ENCODE measurements at places on chromosomes 6 and 20.
A peak's percentile ranks its signal among the peaks of the same experiment; 100 is the strongest.

- no peak for DNase-seq
Measured at GRCh38 chr6:97066056-97066455, 141.5 kb downstream of the KLHL32 start.

DNA sequence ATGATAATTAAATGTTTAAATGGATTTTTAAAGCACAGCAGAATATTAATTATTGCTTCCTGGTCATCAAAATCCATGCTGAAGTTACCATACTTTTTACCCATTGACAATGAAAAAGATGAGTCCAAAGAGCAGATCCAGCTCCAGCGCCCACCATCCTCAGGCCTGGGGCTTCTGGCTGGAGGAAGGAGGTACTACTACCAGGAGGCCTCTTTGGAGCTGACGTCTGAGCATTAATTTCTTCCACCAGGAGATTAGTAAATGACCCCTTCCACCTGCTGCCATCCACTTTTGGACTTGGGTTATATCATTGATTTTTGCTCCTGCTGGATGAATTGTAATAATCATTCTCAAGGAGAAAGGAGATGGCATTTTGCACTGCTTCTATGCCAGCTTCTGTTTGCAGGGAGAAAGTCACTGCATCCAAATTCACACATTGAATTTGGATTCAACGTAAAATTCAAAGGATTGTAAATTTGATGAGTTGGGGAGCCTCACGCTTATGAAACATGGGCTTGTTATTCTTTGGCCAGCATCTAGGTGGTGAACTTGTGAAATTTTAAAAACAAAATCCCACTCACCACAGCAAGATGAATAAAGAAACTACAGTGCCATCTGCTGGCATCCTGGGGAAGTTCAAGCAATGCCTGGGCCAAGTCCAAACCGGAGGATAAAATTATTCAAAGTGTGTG, 121.8 kb downstream of the SASH1 start:
- peak; percentile 78 for DNase-seq

- DNase-seq: no peak
Measured at GRCh38 chr20:36817496-36817895, 43.9 kb upstream of the DSN1 start.

- no peak for DNase-seq
Measured at GRCh38 chr6:134647861-134648260, 302.0 kb downstream of the ALDH8A1 start.

GRCh38 chr6:170042596-170043118, 248.2 kb downstream of the DLL1 start:
- DNase-seq: no peak

- DNase-seq: no peak
Measured at GRCh38 chr6:11333132-11333849, 100.8 kb upstream of the NEDD9 start.

GRCh38 chr20:21126581-21126870, 644 bp downstream of the KIZ start:
- DNase-seq: no peak

GRCh38 chr20:36975099-36975818, 23.8 kb upstream of the SAMHD1 start:
- no peak for DNase-seq

DNA sequence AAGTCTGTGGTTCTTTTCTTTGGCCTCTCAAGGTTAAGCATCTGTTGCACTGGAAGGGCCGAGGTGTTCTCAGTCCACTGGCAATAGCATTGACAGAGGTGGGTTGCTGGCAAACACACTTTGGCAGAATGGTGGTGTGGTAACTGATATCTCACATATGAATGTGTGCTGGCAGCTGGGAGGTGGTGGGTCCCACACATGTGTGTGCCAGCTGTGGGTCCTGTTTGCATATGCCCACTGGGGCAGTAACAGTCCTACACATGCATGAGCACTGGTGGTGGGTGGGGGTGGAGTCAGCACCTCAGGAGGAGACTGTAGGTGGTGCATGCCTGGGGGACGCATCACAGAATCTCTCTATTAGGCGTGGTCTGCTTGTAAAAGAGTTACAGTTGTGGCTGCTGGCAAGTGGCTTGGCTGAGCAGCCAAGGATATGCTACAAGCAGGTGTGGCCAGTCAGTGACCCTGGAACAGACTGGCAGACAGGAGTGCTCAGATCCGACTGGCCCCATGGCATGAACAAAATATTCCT, 934.3 kb downstream of the GRIK2 start:
- DNase-seq: no peak

- no peak for DNase-seq
Measured at GRCh38 chr20:45288860-45289259, 17.8 kb upstream of the RBPJL start.

GRCh38 chr6:56959094-56959493, 4.2 kb downstream of the BEND6 start:
- DNase-seq: no peak

GRCh38 chr6:99761711-99762110, 155.1 kb downstream of the PRDM13 start:
- DNase-seq: no peak

DNA sequence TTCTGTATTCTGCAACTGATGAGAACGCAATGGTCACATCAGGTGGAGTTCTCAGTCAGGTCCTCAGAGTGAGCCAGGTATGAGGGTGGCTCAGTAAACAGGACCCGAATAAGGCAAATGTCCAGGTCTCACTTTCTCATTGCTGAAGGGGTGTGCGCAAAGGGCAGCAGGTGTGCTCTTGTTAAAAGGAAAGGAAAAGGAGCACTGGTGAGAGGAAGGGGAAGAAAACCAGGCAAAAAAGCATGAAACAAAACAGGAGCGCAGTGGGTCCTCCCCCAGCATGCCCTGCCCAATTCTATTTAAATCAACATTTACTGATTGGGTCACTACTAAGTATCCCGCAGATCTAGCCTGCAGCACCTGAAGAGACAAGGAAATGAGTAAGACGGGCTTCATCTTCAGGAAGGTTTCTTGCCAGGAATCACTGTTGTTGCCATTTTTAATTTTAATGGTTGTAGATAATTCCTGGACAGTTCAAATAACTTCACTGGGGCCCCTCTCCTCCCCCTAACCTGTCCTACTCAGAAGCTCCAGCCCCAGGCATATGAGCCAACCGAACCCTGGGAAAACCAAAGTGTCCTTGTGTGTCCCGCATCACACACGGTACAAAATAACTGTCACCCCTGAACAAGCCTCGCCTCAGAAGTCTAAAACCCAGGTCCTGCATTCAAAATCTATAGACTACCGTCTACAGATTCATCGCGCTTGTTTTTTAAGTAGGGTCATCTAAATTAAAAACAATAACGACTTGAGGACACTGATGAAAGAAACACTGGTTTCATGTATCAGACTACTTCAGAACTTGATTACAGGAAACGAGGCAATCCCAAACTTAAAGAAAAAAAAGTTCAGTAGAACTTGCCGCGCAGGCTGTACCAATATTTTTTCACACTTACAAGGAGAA, 980 bp downstream of the MBOAT1 start:
- no peak for DNase-seq

DNA sequence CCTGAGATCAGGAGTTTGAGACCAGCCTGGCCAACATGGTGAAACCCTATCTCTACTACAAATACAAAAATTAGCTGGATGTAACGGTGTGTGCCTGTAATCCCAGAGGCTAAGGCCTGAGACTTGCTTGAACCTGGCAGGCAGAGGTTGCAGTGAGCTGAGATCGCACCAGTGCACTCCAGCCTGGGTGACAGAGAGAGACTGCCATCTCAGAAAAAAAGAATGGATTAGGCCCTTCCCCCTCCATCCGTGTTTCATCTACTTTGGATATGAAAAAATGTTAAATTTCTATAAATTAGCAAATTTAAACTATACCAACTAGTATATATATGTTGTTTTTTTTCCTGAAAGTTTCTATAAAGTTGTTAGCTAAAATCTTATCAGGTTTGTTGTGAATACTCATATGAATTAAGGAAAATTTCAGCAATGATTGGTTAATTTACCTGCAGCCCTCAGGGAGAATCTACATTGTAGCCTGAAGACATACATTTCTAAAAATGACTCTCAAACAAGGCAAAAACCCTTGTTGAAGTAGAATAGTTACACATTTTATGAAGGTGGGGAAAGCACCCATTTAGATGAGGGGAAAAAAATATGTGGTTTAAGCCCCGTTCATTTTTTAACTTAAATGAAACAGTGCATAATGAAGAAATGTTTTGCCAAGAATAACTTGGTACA, 120.9 kb downstream of the TIAM2 start:
- DNase-seq: no peak
